DMS153 (cell line): ENCODE measurements at places on chromosomes 6 and 20.

DNA sequence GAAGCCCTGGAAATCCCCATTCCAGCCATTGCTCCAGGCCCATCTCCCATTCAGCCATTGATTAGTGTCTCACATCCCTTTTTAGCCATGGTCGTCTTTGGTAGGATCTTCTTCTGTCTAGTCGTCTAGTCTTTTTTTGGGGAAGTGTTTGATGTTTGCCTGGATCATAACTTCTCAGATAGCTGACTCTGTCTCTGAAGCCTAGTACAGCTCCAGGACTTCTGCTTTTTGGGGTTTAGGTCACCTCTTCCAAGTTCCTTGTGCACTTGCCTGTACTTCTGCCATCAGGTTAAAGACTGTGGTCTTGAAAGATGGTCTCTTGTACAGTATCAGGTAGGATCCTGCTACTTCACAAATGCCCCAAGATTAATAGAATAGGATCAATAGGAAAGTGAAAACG is 553.5 kb downstream of the PKHD1 start:
- DNase-seq: no peak

- no peak for DNase-seq
Observed at GRCh38 chr6:146651482-146651863, 52.7 kb downstream of the ADGB start.

DNA sequence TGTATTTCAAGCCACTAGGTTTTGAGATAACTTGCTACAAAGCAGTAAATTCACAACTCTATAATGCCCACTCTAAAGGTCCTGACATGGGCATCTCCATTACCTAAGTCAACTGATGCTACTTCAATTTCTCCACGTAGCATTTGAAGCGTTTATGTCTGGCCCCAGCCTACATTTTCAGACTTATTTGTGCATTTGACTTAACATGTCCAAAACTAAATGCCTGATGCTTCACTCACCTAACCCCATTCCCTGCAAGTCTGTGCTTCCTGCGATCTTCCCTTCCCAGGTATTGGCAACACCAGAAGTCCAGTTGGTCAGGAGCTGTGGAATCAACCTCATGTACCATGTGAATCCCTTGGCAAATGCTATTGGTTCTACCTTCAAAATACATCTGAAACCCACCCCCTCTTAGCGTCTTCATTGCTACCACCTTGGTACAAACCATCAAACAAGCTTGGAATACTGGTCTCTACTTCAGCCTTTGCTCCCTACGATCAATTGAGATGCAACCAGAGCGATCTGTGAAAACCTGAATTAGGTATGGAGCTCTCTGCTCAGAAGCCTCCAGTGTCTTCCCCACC is 12.8 kb upstream of the ZNFX1 start:
- no peak for DNase-seq

DNA sequence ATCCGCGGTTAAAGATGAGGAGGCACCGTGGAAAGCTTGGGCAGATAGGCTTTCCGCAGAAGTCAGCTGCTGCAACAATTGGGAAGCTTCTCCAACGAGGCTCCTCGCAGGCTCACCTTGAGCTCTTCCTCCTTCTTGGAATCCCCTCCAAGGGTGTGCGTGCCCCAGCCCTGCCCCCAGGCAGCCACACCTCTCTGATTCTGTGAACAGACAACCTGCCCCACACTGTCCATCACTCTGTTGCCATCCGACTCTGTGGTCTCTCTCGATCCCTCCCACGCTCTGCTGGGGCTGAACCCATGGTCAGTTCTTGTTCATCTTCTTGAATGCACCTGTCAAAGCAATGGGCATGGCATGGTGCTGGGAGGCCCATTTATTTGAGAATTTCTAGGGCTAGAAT is 31.5 kb downstream of the PACSIN1 start:
- no peak for DNase-seq

DNA sequence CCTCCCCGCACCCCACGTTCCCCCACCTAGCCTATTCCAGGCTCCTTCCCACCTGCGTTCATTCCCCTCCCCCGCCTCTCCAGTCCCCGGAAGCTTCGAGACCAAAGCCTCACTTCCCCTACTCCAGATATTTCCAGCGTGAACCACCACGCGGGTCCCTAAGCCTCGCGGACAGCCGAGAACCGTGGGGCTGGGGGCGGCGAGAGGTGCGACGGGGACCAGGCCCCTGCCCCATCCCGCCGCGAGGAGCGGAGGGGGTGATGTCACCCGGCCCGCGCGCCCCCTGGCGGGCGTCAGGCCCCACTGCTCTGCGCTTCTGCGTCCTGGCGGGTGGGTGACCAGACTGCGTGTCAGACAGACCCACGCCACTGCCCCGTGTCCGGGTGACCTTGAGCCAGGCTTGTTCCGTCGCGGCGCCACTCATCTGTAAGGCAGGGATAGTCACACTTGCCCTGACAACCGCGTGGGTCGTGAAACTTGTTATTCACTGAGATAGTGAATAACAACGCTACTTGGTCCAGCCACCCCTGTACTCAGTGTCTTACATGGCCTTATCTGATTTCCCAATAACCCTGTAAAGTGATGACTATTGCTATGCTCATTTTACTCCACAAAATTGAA is 9.0 kb upstream of the HSP90AB1 start:
- DNase-seq: no peak

GRCh38 chr20:48431653-48432493 is 395.9 kb downstream of the PREX1 start:
- no peak for DNase-seq

GRCh38 chr6:136788069-136788902 is 4.0 kb downstream of the MAP3K5 start:
- DNase-seq: no peak

DNA sequence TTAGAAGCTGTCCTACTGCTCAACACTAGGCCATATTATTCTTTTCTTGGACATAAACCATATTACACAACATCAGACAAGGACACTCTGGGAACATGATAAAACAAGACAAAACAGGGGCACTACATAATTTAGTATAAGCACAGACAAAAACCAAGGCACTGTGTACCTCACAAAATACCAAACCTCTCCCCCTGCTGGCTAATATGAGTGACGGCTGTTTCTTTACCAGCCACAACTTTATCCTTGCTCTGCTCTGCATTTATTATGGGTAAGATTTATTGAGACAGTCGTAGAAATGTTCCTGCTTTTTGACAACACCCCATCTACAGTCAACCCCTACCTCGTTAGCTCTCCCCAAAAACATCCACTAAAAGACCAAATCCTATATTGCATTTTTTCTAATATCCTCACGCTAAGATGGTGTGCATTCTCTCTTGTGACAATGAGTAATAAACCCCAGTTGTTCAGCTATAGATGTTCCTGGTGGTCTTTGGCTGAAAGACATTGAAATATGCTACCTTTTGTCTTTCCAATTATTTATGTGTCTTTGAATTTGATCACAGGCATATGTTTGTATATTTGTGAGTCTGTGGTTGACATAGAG is 23.8 kb upstream of the POLR1H start:
- no peak for DNase-seq

DNA sequence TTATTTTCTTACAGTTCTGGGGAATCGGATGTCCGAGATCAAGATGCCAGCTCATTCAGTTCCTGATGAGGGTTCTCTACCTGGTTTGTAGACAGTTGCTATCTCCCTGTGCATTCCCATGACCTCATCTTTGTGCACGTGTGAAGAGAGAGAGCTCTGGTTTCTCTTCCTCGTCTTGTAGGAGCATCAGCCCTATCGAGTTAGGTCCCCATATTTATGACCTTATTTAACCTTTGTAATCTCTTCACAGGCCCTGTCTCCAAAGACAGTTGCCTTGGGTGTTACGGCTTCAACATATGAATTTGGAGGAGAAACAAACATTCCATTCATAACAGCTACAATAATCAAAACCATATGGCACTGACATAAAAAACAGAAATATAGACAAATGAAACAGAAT is 455.3 kb downstream of the HACE1 start:
- DNase-seq: no peak

- no peak for DNase-seq
Observed at GRCh38 chr6:119112812-119113530, 34.5 kb upstream of the FAM184A start.

- DNase-seq: no peak
Observed at GRCh38 chr6:116761779-116762178, 3.7 kb downstream of the FAM162B start.

DNA sequence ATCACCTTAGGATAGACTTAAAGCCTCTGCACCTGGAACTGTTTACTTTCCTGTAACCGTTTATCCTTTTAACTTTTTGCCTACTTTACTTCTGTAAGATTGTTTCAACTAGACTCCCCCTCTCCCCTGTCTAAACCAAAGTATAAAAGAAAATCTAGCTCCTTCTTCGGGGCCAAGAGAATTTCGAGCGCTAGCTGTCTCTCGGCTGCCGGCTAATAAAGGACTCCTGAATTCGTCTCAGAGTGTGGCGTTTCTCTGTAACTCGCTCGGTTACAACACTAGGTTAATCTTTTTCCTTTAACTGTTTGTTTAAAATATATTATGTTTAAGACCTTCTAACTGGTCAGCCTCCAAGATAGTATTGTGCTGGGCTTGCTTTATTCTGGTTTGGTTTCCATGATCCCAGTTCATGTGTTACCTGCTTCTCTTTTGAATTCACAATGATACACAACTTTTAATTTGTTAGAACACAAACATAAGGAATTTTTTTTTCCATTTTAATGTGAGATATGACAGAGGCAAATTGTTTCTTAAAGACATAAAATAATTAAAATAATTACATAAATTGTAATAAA is 8.7 kb upstream of the NQO2 start:
- no peak for DNase-seq

GRCh38 chr6:78031228-78031627 is 378.4 kb downstream of the MEI4 start:
- DNase-seq: no peak

DNA sequence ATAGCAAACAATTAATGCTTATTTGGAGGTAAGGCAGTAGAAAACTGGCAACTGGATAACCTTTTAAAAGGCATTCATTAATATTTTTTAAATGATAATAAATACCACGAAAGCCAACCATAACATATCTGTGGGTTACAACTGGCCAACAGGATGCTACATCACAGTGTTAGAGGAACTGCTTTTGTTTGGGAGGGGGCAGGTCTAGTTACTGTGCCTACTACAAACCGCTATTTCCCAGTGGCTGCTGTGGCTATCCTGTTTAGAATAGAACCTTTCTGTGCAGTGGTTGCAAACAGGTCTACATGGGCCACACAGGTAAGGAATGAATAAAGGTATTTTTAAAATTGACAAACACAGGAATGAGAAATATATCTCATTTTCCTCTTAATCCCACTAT is 976 bp downstream of the PIGT start:
- DNase-seq: no peak

- no peak for DNase-seq
Observed at GRCh38 chr6:154230393-154230792, 126.2 kb downstream of the IPCEF1 start.
